H1 (cell line): ENCODE measurements at places on chromosomes 16 and 17.

DNA sequence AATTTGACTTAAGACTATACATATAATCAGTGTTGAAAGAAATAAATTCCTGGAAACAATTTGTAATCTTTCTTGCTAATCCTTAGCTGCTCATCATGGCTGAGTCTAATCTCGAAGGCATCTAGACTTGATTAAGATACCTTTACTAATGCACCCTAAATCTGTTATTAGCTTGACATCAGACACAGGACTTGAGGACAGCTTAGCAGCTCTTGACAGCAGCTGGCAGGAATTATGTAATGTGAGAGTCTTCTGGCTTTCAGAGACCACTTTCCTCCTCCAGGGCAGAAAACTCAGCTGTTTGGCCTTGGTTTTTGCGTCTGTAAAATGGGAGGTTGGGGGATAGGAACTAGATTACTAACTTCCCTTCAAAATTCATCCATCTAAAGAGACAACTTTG, 7.1 kb upstream of the MPP2 start:
- DNase-seq: no peak

DNA sequence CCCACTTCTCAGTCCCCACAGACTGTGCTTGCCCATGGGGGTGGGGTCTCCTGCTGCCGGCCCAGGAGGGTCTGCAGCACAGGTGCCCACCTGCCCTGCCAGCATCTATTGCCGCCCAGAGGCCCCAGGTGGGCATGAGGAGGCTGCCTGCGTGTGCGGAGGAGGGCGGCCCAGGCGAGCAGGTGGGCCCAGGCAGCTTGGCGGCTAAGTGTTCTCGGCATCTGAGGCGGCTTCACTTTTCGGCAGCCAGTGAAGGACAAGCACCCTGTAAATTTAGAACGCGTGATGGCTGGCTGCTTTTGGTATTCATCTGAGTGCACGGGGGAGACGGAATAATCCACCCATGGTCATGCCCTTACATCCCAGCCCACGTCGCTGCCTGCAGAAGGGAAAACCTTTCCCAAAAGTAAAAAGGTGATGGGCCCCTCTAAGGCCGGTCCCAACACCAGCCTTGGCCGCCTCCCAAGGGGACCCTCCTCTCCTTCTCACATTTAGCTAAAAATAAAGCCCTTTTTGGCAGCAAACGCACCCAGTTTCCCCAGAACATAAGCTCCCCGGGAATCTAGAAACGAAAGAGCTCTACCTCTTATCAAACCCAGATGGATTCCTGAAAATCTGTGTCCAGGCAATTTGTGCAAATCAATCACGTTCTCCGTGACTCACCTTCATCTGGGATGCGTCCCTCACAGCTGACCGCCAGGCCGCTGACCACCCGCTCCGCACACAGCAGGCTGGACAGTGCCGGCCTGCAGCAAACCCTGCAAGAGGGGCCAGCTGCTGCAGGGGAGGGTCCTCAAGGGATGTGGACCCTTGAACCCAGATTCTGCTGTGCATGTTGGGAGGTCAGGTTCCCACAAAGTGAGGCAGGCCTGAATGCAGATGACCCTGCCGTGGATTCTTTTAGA, 79.4 kb downstream of the RBFOX3 start:
- no peak for DNase-seq

GRCh38 chr17:60471451-60471850, 49.2 kb downstream of the CHCT1 start:
- DNase-seq: no peak

DNA sequence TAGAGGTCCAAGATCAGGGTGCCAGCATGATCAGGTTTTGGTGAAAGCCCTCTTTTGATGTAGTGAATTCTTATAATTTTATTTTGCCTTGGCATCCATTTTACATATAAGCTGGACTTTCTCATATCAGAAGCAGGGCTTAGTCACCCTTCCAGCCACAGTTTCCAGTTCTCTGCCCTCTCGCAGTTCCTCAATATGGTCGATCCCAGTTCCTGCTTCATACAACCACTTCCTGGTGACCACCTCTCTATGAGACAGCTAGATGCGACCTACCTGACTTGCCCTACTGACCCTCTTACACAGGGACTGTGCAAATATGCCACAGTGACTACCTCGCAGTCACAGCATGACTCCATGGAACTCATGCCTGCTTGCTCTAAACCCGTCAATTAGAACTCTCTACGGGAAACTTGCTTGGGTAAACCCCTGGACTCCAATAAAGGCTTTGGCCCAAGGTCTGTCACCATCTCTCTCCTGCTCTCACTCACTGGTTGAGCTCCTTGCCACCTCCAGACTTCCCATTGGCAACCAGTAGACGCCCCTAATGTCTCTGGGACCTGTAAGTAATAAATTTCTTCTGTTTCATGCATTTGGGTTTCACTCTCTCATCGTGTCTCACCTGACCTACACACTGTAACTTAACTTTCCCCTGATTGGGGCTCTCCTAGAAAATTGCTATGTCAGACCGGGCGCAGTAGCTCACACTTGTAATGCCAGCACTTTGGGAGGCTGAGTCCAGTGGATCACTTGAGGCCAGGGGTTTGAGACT, 21.4 kb downstream of the CD300LG start:
- DNase-seq: no peak

DNA sequence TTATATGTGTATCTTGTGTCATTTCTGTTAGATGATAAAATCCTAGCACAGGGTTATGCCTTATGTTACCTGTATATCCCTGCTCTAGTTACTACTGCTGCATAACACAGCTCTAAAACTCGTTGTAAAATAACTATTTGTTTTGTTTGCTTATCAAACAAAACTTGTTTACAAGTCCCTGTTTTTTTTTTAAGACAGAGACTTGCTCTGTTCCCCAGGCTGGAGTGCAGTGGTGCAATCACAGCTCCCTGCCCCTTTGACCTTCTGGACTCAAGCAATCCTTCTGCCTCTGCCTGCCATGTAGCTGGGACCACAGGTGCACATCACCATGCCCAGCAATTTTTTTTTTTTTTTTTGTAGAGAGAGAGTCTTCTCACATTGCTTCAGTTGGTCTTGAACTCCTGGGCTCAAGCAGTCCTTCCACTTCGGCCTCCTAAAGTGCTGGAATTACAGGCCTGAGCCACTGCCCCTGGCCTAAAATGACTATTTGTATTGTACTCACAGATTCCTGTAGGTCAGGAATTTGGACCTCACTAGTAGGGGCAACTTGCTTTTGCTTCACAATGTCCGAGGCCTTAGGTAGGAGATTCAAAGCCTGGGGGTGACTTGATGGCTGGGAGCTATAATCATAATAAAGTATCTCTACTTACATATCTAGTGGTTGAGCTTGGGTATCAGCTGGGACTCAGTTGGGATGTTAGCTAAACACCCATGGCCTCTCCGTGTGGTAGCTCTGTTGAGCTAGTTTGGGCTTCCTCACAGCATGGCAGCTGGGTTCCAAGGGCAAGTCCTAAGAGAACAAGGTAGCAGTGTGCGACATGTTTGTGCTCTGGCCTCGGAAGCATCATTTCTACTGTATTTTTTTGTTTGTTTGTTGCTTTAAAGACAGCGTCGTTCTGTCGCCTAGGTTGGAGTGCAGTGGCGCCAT, 12.6 kb downstream of the DUSP14 start:
- no peak for DNase-seq

- DNase-seq: no peak
Measured at GRCh38 chr16:75244225-75244809, 7.1 kb downstream of the BCAR1 start.

- DNase-seq: no peak
Measured at GRCh38 chr16:68086860-68087268, 1.7 kb downstream of the NFATC3 start.

- DNase-seq: no peak
Measured at GRCh38 chr17:68835071-68835470, 120.1 kb downstream of the ABCA8 start.

DNA sequence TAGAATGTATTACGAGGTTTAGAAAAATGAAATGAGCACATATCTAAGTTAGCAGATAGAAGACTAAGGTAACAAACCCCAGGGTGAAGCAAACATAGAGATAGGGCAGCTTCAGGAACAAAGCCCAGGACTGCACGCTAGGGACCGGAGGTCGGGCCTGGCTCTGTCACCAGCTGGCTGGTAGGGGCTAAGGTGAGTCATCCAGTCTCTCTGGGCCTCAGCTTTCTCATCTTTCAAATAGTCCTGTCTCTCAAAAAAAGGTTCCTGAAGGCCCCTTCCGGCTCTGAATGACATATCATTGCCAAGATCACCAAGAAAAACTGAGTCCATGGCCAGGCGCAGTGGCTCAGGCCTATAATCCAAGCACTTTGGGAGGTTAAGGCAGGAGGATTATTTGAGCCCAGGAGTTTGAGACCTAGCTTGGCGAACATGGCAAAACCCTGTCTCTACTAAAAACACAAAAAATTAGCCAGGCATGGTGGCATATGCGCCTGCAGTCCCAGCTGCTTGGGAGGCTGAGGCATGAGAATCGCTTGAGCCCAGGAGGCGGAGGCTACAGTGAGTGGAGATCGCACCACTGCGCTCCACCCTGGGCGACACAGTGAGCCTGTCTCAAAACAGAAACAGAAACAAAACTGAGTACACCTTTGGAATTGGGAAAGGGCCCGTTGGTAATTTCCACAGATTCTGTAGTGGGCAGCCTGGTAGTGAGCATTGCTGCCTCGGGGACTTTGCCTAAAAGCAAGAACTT, 26.0 kb downstream of the PKD1L3 start:
- no peak for DNase-seq

- no peak for DNase-seq
Measured at GRCh38 chr17:11458279-11458678, 140.0 kb upstream of the DNAH9 start.

- no peak for DNase-seq
Measured at GRCh38 chr17:39138431-39139160, 12.8 kb downstream of the PLXDC1 start.

- DNase-seq: peak; percentile 97
Measured at GRCh38 chr16:785563-786535, 2.3 kb downstream of the RPUSD1 start.

- no peak for DNase-seq
Measured at GRCh38 chr16:75503801-75504200, 8.6 kb upstream of the CHST6 start.

DNA sequence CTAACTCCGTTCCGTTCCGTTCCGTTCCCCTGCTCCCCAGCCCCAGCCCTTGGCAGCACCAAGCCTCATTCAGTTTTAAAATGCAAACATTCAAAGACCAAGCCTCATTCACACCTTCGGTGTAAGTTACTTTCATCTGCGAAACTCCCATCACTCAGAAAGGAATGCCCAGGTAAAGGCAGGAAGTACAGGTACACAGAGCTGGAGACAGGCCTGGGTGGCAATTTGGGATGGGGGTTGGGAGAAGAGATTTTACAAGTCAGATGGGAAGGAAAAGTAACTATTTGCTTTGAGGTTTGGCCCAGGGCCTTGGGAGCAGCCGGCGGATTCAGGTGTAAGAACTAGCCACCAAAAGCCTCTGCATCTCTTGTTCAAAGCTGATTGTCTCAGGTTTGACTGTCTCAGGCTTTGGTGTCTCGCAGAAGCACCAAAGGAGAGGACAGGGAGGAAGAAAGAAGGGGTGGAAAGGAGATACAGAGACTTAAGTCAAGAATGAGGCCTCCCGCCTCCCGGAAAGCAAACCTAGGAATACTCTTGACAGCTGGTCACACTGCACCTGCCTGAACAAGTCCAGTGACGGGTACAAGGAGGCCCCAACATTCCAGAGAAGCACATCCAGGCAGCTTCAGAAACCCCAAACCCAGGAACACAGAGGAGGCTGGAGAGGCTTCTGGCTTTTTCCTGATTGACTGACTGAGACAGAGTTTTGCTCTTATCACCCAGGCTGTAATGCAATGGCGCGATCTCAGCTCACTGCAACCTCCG, 54.7 kb downstream of the NXN start:
- DNase-seq: no peak

GRCh38 chr17:81239714-81240555, 817 bp downstream of the NDUFAF8 start:
- DNase-seq: no peak
